ENCODE measurements at places on chromosomes 13 and 19. TPM values are rescaled to one million over a fixed set of nuclear protein-coding genes. Genes with fewer than 3 reads are reported as not detected.

The CLEC17A gene
- not detected for polyA plus RNA-seq

The HIF3A gene
- polyA plus RNA-seq, result 2.0 TPM

The SERP2 gene
- 15.4 TPM for polyA plus RNA-seq

The RNF126 gene
- polyA plus RNA-seq, result 44.8 TPM

The SULT2A1 gene
- not detected for polyA plus RNA-seq

The ADGRE3 gene
- polyA plus RNA-seq, result not detected

The CCNA1 gene
- polyA plus RNA-seq, result 13.8 TPM

The POU2F2 gene
- polyA plus RNA-seq, result 7.7 TPM

The FOSB gene
- 1.4 TPM for polyA plus RNA-seq

The FGF22 gene
- not detected for polyA plus RNA-seq

The ZNF835 gene
- polyA plus RNA-seq, result not detected

The CGB3 gene
- polyA plus RNA-seq, result not detected

The SLC25A42 gene
- 25.3 TPM for polyA plus RNA-seq

The TMEM238 gene
- not detected for polyA plus RNA-seq

The HSPH1 gene
- polyA plus RNA-seq, result 97.4 TPM

The C3 gene
- not detected for polyA plus RNA-seq

The ZNF560 gene
- polyA plus RNA-seq, result 0.61 TPM

The KIR2DL4 gene
- polyA plus RNA-seq, result not detected

The PRR12 gene
- 1.2 TPM for polyA plus RNA-seq

The TMEM190 gene
- not detected for polyA plus RNA-seq

The SLC1A6 gene
- polyA plus RNA-seq, result 51.7 TPM

The MUC16 gene
- not detected for polyA plus RNA-seq

The MPV17L2 gene
- polyA plus RNA-seq, result 17.7 TPM

The ZNF534 gene
- 2.9 TPM for polyA plus RNA-seq

The ZNF780A gene
- polyA plus RNA-seq, result 7.4 TPM

The RPL36 gene
- polyA plus RNA-seq, result 358 TPM

The PRODH2 gene
- not detected for polyA plus RNA-seq

The KCNC3 gene
- polyA plus RNA-seq, result 1.1 TPM

The AP1M2 gene
- polyA plus RNA-seq, result 0.38 TPM

The ZNF667 gene
- 17.4 TPM for polyA plus RNA-seq

The KLK13 gene
- polyA plus RNA-seq, result not detected

The KIR2DL3 gene
- not detected for polyA plus RNA-seq

The CEACAM20 gene
- polyA plus RNA-seq, result not detected

The KLK15 gene
- polyA plus RNA-seq, result not detected

The SIGLEC12 gene
- polyA plus RNA-seq, result not detected

The MEDAG gene
- not detected for polyA plus RNA-seq

The ZNF772 gene
- polyA plus RNA-seq, result 24.0 TPM

The ACER1 gene
- polyA plus RNA-seq, result 0.62 TPM

The IGSF23 gene
- not detected for polyA plus RNA-seq

The CEACAM16 gene
- not detected for polyA plus RNA-seq

The HCST gene
- not detected for polyA plus RNA-seq

The RUVBL2 gene
- polyA plus RNA-seq, result 172 TPM

The SLC5A5 gene
- polyA plus RNA-seq, result not detected

The ZDHHC20 gene
- polyA plus RNA-seq, result 42.7 TPM

The CYP4F8 gene
- polyA plus RNA-seq, result not detected

The KIRREL2 gene
- polyA plus RNA-seq, result 2.1 TPM

The CLC gene
- polyA plus RNA-seq, result 1.1 TPM

The LINGO3 gene
- 1.2 TPM for polyA plus RNA-seq

The THOP1 gene
- polyA plus RNA-seq, result 102 TPM

The CRX gene
- polyA plus RNA-seq, result not detected

The FBXL3 gene
- 44.1 TPM for polyA plus RNA-seq

The SPTBN4 gene
- polyA plus RNA-seq, result 12.7 TPM

Measured in neural cell (in vitro differentiated cells).